ENCODE measurements at places on chromosomes 12 and 14.
A peak's percentile ranks its signal among the peaks of the same experiment; 100 is the strongest.

- DNase-seq, result no peak
These were observed 667.2 kb downstream of the GALC start for GRCh38 chr14:87325741-87326140.

DNA sequence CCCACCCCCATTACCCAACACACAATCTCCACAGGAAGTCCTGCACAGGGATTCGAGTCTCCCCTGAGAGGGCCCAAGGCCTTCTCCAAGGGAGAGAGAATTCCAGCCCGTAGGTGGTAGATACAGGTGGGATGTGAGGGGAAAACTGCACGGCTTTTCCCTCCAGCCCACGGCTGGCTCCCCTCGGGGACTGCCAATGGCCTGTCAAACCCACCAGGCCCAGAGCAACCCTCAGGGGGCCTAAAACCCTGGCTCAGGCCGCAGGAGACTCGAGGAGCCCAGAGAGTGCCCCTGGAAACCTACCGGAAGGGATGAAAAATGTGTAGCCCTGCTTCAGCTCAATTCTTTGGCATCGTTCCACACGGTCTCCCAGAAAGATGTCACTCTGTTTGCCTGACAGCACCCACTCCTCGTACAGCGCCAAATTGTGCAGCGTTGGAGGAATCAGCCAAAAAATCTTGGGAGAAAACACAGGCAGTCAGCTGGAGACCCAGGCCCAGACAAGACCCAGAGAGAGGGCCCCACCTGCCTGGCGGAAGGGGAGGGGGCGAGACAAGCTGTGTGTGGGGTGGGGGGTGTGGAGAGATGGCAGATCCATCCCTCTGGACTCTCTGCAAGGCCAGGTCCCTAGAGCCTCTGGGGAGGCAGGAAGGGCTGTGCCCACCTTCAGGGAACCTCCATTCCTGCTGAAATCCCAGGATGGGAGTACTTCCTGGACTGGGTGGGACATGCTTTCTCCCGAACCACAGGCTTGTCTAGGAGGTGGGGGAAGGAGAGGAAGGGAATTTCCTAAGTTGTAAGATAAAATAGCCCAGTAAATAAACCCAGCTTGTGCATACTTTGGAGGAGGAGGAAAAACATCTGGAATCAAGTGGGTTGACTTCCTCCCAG is 48.1 kb downstream of the KDM2B start:
- DNase-seq, result no peak

DNA sequence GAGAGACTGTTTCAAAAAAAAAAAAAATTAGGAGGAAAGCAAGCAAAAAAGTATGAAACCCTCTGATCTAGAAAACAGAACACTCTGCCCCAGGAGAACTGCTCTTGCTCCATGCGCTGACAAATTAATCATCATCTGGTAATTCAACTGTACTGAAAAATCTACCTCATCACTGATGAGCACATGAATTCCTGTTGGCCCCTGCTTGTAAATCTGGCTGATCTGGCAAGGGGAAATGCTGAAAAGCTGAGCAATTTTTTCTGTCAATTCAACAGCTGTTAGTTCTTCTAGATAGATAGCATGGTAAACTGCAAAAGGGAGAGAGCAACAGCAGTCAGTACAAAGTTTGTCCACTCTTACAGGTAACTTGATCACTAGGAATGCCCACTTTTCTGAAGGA is 15.2 kb upstream of the CSRNP2 start:
- DNase-seq, result no peak

DNA sequence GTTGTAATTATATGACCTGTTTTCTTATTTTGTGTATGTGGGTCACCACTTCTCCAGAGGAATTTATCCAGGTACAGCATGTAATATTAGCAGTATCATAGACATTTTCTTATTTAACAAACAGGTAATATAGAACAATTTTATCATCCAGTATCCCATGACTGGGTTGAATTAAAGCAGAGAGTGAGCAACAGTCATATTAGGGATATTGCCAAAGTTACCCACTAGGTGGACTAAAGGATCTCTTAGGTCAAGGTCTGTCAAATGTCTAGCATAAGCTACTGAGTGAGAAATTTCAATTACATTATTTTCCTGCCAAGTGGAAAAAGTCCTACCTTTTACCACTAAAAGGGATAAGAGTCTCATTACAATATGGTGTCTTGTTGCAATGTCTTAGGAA is 62.1 kb upstream of the TRIM9 start:
- DNase-seq, result no peak

DNA sequence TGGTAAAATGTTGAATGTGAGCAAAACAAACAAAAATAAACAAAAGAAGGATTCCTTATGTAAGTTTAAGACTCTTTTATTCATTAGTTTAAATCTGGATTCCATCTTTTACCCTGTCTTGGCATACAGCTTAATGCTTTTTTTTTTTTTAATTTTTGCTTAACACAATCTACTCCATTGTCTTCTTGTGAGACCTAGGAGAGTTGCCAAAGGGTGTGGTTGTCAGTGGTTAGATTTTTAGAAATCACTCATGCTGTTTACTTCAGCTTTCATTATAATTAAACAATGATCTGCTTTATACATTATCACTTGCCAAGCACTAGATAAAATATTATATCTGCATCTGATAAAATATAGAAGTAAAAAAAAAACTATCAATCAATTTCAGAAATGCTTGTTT is 77.7 kb upstream of the KITLG start:
- DNase-seq, result no peak

- no peak for DNase-seq
These were observed 15.2 kb upstream of the FBXO34 start for GRCh38 chr14:55255979-55256378.

DNA sequence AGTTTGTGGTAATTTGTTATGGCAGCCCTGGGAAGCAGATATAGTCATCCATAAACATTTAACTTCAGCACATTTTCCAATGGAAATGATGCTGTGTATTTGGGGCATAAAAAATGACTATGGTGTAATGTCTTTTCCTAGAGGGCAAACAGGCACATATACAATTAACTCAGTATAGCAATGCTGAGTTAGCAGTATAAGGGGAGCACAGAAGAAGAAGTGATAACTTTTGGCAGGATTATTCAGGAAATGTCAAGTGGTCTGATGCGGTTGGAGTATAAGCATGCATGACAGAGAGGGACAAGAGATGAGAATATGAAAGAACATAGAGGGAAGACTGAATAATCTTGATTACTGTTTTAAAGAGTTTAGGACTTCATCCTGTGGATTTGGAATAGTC is 55.3 kb upstream of the PRKD1 start:
- no peak for DNase-seq

- no peak for DNase-seq
These were observed 42.7 kb upstream of the EAPP start for GRCh38 chr14:34582117-34582680.

DNA sequence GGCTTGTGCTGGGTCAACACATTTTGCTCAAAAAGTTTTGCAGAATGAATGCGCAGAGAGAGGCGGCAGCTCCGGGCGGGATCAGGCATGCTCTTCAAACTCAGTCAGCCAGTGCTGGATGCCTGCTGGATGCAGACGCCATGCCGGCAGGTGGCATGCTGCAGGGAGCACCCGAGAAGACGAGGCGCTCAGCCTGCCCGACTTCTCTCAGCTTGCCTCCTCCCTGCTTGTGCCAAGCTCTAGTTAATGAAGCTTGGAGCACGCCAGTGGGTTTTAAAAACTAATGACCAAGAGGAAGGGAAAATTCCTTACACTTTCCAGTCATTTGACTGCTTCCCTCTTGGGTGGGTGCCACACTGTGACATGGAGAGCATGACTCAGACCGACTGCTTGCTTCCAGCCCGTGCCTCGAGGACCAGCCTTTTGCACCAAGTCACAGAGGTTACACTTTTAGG is 39.8 kb downstream of the SLC24A4 start:
- DNase-seq, result no peak

- no peak for DNase-seq
These were observed 73.1 kb upstream of the ACTN1 start for GRCh38 chr14:69052181-69052601.

GRCh38 chr12:78918268-78918667 is 53.7 kb downstream of the SYT1 start:
- DNase-seq, result no peak

- peak; percentile 33 for DNase-seq
These were observed 6.4 kb downstream of the ERG28 start for GRCh38 chr14:75654127-75654732.

GRCh38 chr12:84653482-84653881 is 259.1 kb downstream of the SLC6A15 start:
- no peak for DNase-seq

GRCh38 chr14:57182760-57183503 is 85.8 kb downstream of the EXOC5 start:
- no peak for DNase-seq

DNA sequence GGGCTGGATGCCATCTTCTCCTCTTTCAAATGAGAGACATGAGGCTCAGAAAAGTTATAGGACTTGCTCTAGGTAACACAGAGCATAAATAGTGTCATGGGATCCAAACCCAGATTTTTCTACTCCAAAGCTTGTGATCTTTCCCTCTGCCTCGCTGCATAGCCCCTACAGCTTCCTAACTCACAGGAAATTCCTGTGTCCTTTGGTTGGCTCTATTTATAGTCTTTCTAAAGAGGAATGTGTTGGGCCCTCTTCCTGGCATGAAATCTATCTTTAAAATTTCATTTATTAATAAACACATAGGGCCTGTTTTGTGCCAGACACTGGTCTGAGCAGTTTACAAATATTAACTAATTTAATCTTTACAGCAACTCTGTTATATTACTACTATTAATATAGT is 9.8 kb upstream of the KCNA5 start:
- DNase-seq, result no peak

DNA sequence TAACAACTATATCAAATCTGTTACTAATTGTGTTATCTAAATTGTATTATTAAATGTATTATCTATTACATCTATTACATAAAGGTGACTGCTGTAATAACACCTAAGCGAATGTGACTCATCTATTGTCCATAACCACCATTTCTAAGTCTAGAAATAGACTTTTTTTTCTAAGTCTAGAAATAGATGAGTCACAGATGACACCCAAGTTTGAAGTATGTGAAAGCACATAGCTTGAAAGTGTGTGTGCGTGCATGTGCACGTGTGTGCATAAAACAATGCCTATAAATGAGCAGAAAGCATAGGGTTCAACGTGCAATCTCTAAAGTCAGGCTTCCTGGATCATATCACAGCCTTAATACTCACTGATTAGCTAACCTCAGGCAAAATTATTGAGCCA is 451.3 kb upstream of the USP15 start:
- DNase-seq, result no peak

DNA sequence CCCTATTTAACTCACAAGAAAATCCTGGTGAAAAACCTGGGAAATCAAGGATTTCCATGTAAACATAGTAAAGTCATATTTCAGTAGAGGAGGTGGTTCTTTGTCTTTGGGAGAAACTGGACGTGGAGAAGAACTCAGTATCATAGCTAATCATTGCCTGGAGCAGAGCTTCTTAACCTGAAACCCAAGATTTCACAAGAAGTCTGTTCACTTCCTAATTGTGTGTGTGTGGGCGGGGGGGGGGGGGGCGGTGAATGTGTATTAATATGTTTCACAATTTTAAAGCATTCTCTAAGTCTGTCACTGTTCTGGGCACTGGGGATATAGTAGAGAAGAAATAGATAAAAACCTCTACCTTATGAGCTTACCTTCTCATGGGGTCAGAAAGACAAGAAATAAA is 96.7 kb upstream of the PPP4R3A start:
- no peak for DNase-seq

GRCh38 chr12:52230364-52231281 is 2.4 kb upstream of the KRT7 start:
- no peak for DNase-seq

DNA sequence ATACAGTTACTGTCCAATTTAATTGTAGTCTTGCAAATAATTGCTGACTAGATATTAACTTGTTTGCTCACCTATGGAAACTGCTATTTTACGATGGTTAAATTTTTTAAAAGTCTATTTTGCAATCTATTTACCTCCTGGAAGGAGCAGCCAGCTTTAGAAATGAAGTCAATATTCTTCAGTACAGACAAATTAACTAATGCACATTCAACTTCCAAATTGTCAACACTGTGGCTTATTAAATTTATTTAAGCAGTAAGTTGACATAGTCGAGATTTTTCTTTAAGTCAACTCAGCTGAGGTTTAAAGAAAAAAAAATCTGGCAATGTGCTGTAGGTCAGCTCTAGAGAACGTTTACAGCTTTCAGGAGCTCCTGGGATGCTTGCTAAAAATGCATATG is 221.2 kb downstream of the SSPN start:
- no peak for DNase-seq

DNA sequence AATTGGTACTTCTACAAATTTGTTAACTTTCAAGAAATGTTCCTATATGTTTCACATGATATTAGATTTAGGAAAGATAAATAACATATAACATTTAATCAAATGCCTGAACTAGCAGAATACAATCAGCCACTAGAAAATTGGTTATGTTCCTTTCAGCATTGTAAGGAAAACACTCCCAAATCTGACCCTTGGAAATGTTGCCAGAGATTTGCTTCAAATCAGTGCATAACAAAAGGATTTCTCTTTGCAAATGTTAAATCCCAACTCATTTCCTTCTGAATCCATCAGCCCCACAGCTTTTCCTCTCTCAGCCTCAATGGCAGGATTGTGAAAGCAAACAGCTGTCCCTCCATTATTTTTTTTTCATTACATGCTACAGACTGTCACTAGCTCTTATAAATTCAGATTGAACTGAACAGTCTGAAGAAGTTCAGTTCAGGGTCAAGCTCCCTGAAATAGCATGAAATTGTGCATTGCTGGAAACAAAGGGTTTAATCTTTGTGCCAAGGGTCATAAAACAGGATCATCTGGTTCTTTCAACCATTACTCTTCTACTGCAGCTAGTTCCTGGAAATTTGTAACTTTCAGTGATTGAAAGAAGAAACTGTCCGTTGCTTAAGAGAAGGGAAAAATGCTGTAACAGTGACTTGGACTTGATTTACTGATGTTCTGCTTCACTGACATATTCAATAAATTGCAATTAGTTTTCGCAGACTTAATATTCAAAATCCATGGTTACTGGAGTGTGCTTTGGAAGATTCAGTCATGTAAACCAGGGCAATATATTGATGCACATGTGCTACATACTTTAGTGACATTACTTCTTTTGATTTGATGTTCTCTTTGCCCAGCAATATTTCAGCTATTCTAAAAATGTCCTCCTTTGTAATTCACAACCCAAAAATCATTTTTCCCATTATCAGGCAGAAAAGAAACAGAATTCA is 246.4 kb downstream of the RPL10L start:
- DNase-seq, result peak; percentile 47

DNA sequence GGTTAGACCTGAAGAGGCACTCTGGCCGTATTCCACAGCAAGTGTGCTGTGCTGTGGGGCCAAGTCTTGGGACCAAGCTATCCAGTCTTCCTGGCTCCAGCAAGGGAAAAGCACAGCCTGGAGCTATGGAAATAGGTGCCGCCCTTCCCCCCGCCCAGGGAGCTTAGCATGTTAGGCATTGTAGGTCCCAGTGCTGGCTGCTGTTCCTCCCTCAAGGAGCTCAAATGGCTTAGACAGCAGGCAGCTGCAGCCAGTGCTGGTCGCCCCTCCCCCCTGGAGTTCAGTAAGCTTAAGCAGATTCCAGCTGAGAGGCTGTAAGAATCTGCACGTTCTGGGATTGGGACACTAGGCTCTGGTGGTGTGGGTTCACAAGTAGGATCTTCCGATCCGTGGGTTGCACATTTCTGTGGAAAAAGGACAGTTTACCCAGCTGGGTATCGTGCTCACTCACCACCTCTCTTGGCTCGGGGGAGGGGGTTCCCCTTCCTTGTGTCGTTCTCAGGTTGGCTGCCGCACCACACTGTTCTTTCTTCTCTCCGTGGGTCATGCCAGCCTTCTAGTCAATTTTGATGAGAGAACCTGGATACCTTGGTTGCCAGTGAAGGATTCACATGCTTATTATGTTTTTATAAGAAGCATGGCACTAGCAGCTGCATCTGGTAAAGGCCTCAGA is 127.3 kb downstream of the CNTN1 start:
- DNase-seq, result no peak

GRCh38 chr14:77469539-77469938 is 11.6 kb downstream of the AHSA1 start:
- DNase-seq, result no peak
